ENCODE measurements at places on chromosomes 4 and X.

DNA sequence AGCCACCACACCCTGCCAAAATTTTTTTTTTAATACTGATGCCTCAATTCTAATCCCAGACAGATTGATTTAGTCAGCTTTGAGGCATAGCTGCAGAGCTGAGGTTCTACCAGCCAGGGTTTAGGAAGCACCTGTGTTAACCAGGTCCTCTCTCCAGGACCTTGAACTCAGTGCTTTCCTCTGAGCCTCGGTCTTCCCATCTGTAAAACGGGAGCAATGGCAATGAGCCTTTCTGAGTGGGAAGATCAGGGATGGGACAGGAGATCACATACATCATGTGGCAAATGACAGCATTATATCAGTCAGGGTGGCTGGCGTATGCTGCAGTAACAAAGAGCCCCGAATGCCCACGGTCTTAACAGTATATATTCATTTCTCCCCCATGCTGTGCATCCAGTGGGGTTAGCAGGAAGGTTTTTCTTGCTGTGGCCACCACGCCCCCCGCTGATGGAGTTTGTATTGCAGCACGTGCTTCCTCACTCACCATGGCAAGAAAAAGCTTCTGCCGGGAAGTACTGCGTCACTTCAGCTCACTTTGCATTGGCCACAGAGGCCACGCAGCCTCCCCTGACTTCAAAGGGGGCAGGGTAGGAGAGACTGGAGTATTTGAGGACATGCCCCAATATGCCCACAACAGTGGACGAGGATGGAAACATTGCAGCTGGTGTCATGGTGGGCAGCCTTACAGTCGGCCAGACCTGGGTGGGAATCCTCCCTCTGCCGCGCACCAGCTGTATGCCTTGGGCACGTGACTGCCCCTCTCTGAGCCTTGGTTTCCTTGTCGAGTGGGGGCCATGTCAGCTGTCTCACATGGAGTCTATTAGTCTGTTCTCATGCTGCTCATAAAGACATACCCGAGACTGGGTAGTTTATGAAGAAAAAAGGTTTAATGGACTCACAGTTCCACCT lies 24.1 kb upstream of the MRFAP1 start:
- no peak for DNase-seq

- no peak for DNase-seq
Measured at GRCh38 chr4:70713453-70714078, 8.2 kb upstream of the RUFY3 start.

GRCh38 chr4:186728631-186729271 lies 5.1 kb upstream of the FAT1 start:
- DNase-seq: no peak

DNA sequence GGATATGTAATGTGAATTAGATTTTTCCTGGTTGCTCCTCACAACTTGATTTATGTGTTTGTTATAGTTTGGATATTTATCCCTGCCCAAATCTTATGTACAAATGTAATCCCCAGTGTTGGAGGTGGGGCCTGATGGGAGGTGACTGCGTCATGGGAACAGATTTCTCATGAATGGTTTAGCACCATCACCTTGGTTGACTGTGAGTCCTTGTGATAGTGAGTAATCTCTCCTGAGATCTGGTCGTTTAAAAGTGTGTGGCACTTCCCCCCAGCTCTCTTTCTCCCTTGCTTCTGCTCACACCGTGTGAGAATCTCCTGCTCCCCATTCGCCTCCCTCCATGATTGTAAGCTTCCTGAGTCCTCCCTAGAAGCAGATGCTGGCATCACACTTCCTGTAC lies 2.2 kb downstream of the MID2 start:
- no peak for DNase-seq

DNA sequence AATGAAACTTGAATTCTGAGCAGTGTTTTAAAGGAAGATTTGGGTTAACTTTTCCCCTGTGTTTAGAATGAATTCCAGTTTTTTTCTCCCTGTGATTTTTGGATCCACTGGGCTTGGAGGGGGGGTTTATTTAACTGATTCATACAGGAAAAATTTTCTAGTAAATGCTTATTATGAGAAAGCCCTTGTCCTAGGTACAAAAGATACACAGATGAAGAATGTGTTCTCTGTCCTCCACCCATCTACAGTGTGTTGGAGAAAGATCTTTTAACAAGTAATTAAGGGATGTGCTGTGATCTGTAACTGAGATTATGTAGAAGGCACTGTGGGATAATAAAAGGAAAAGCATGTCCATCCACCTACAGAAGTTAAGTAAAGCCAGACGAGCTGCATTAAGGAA lies 103.9 kb downstream of the STIM2 start:
- no peak for DNase-seq

DNA sequence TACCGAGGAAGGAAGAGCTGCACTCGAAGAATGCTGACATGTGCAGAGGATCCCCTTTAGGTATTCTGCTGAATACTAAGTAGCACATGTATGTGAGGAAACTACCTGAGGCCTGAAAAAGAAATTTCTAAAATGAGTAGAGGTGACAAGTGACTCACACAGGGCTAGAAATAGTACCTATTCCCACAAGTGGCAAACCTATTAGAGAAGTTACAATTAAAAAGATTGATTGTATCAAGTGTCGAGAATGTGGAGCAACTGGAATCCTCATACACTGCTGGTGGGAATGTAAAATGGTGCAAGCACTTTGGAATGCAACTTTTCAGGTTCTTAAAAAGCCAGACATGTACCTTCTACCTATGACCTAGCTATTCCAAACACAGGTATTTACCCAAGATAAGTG lies 47.4 kb downstream of the CCSER1 start:
- DNase-seq: no peak

GRCh38 chrX:131918839-131919238 lies 104.3 kb upstream of the STK26 start:
- DNase-seq: no peak

DNA sequence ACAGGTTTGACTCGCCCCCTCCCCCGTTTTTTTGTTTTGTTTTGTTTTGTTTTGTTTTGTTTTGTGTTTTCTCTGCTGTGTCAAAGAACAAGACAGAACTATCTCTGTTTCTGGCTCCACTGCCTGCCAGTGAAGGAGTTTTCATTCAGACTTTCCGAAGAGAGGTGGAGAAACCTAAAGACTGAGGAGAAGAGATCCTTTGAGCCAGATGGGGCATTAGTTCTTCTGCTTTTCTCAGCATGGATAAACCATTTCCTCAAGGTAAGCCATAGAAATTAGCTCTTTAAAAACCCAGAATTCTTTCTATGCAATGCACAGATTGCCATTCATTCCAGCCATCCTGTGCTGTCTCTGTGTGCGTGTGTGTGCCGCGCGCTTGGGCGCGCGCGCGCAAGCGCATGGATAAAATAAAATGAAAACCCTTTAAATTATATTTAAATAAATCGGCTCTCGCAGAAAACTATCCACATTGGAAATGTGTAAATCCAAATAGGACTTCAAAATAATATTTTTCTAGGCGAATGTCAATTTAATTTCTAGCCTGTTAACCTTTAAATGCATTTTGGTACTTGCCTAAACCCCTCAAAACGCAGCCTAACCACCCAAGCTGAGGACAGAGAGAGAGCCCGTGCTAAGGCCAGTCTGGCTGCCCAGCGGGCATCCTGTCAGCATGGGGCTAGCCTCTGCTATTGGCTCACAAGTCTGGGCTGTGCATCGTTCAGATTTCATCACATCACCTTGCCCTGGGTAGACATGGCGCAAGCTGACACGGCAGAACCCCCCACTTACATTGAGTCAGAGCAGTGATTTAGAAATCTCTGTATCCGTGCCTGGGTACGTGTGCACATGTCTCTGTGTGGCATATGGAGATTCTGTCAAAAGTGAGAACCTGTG lies 113.0 kb upstream of the VAMP7 start:
- DNase-seq: no peak

GRCh38 chrX:133905305-133905704 lies 80.1 kb downstream of the GPC3 start:
- no peak for DNase-seq

DNA sequence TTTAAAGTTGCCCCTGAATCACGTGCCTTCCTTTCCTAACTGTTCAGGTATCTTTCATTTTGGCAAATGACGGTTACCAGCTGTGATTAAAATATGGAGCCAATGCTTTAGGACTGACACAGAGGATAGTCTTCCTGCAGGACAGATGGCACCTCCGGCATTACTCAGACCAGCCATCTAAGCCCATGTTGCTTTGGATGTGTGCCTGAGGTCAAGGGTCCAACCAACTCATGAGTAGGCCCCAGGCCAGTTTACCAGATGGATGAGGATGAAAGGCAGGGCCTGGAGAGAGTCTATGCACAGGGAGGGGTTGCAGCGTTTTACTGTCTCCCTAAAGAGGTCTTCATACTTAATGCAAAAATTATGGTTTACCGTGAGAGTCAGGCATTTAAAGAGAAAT lies 174.0 kb upstream of the GATB start:
- no peak for DNase-seq

DNA sequence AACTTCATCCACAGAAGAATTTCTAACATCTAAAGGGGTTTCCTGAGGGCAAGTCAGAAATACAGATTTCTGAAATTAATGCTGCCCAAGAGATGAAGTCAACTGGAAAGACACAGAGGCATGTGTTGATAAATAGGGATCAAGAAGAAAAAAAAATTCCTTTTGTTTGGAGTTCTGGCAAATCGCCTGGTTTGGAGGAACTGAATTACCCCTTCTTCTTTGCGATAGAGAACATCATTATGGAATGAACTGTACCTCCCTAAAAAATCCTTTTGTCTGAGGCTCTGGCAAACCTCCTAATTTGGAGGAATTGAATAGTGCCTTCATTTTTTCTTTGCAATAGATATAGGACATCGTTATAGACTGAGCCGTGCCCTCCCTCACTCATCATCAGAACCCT lies 200.9 kb downstream of the DHRSX start:
- no peak for DNase-seq

GRCh38 chr4:161260819-161261218 lies 903.0 kb downstream of the FSTL5 start:
- DNase-seq: no peak

All from activated naive CD4-positive, alpha-beta T cell treated with anti-CD3 and anti-CD28 coated beads, Interleukin-2, amount 10 ng/mL, durations not matched to agents 7 days and 5 days (primary cell).